Stimulated activated CD4-positive, alpha-beta T cell treated with anti-CD3 and anti-CD28 coated beads, Interleukin-15, amount 100 ng/mL, for 1 hour (primary cell): ENCODE measurements at places on chromosomes 6 and 20.

DNA sequence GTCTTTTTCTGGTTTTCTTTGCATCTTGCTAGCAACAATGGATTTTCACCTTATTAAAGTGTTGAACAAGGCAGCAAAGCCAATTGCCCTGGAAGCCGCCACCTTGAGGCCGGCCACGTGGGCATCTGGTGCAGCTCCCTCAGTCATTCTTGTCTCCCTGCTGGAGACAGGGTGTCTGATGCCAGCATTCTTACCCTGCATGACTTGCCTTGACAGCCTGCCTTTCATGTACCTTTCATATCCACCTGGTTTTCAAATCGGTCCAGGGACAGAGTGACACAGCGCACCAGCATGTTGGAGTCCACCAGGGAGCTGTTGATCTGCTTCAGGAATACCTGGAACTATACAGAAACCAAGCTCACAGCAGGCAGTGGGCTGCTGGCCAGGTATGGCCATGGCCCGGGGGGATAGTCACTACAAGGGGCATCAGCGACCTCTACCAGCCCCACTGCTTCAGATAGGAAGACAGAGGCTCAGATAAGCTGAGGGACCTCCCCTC, 49.8 kb downstream of the MYH7B start:
- no peak for DNase-seq

- no peak for DNase-seq
Observed at GRCh38 chr6:90119618-90120017, 177.0 kb downstream of the BACH2 start.

DNA sequence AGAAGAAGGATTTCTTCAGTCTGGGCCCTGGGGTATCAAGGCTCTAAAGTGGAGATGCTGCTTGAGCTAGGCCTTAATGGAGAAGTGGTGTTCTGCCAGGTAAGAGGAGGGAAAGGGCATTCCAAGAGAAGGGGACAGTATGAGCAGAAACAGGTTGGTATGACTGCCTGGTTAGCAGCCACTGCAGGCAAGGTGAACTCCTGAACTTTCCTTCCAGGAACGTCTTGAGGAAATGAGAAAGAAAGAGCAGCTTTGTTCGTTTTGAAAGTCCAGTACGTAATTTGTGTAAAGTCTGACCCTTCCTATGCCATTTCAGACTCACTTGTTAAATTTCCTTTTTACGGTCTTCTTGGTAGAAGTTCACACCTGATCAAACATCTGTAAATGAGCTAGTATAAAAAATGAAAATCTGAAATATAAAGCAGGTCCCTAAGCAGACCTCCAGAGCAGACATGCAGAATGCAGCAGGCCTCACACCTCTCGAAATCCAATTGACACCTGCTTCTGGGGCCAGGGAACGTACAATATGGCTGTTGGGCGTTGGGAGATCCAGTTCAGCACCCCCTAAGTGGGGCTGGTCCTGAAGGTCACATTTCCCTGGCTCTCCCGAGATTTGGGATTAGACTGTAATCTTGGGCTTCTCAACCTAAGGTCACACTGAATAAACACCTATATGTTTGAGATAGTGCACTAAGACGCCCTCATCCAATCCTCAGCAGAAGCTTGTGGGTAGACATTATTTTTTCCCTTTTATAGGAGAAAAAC, 33.6 kb downstream of the MYLK4 start:
- DNase-seq: no peak

GRCh38 chr6:40912158-40912946, 126.7 kb downstream of the UNC5CL start:
- no peak for DNase-seq

DNA sequence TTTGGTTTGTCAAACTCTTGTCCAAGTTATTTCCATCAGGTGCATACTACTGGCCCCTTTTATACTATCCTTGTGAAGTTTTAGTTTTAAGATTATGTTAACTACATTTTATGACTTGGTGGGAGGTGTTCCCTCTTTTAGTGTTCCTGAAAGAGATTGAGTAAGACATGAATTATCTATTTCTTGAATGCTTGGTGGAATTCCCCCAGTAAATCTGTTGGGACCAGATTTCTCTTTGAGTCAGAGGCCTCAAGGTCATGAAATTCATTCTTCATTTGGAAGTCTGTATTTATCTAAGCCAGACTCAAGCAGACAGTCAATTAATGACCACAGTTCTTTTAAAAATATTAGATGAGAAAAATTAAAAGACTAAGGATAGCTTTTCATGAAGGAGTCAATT, 81.3 kb downstream of the MOXD1 start:
- DNase-seq: no peak

- no peak for DNase-seq
Observed at GRCh38 chr6:152124429-152125074, 317.1 kb downstream of the ESR1 start.

- no peak for DNase-seq
Observed at GRCh38 chr6:162099685-162100084, 627.9 kb downstream of the PRKN start.

- no peak for DNase-seq
Observed at GRCh38 chr20:52923123-52923937, 48.8 kb upstream of the TSHZ2 start.

DNA sequence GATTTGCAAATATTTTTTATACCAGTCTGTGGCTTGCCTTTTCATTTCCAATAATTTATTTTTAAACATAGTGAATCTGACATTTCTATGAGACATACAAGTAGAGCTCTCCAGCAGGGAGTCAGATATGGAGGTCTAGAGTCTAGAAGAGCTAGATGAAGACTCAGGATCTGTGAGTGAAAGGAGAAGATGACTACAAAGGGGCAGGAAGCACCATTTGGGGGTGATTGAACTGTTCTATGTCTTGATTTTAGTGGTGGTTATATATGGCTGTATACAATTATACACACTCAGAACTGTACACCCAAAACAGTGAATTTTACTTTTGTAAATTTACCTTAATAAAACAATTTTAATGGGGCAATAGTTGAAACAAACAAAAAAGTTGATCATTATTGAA, 127.9 kb upstream of the BACH2 start:
- no peak for DNase-seq

DNA sequence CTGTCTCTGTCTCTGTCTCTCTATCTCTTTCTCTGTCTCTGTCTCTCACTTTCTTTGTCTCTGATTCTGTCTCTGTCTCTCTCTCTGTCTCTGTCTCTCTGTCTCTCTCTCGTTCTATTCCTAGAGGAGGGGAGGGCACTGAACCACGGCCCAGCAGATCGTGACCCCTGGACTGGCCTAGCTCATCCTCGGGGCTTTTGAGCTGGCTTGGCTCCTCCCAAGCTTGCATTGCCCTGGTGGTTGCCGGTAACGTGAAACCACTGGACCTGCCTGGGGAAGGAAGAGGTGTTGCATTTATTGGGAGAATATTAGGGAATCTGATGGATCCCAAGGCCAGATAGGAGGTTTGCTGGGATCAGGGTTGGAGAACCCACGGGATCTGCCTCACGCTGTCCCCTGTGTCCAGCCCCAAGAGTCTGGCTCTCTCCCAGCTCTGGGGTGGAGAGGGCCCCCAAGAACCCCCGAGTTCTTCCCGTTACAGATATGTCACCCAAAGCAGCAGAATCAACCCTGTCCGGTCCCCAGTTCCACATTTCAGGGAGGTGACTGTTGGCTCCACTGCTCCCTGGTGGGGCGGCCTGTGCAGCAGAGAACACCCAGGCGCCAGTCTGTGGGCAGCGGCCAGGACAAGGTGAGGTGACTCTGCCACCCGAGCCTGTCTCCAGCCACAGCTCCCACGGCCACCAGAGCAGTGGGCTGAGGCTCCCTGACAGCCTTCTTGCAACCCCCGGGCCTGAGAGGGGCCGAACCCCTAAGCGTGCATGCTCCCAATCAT, 228.3 kb downstream of the TTLL2 start:
- no peak for DNase-seq

GRCh38 chr6:34585512-34586061, 29.5 kb upstream of the SPDEF start:
- no peak for DNase-seq

DNA sequence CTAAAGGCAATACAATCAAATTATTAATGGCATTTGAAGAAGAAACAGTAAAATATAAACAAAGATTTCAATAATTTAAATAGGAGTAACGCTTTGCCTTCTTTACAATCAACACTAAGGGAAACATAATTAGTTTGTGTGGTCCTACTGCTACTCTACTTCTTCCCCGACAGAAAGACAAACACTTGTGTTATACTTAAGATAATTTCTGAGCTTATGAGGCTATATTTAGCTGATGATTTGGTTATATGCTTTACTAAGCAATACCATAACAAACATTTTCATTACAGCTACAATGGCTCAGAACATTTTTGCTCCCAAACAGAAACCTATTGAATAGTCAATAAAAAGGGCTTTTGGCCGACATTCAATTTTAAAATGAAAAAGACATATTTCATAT, 1217.2 kb upstream of the GJE1 start:
- DNase-seq: no peak

DNA sequence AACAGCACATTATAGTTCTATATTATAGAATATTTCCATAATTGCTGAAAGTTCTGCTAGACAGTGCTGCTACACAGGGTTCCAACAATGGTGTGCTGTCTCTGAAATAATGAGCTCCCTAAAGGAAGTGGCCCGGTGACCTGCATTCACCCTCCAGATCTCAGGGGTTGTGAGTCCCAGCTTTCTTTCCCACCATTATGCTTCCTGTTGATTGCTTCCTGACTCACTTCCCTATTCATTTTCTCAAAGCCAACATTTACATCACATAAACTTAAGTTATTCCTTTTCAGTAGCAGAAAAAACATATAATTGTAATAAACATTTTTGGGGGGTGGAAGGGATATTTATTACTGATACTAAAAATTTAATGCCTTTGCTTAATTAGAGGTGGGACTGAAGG, 12.9 kb upstream of the CCN6 start:
- DNase-seq: no peak

DNA sequence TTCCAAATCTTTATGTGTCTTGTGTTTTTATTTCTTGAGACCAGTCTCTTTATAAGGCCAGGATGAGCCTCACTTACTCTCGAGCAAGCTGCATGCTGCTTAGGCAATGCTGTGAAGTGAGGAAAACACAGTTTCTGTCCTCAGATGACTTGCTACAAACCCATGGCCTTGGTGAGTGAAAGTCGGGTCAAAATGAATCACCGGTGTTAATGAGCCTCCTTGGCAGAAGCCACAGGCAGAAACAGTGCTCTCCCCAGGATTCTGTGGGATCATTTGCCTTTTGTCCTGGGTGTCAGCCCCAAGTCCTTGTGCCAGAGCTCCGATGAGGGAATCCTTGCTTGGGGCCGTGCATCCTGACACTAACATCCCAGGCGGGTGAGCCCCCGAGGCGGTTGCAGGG, 482.5 kb downstream of the QKI start:
- no peak for DNase-seq
